GM12878 (cell line): ENCODE measurements at places on chromosomes 1 and 21.

DNA sequence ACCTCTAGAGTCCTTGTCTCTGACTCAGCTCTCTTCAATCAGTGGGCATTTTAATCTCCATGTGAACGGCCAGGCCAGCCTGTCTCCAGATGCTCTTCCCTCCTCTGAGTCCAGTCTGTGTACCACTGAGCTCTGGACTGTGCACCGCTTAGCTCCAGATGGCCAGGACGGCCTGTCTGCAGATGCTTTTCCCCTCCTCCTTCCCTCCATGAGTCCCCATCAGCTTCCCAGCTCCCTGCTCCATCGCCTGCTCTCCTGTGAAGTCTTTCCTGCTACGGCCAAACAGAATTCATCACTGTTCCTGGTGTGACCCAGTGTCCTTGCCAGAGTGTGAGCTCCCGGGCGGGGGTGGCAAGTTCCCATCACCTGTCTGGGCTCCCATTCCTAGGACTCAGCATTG is 42.0 kb downstream of the STUM start:
- no peaks in the 10 kb centered on the region for H3K36me3 ChIP-seq
- H3K27ac ChIP-seq: no peak overlapping the region
- no peak for DNase-seq
- H3K4me3 ChIP-seq: no peak overlapping the region
- no peaks in the 10 kb centered on the region for H3K4me1 ChIP-seq

GRCh38 chr1:3654549-3655281 is 2.4 kb downstream of the TP73 start:
- H3K36me3 ChIP-seq: peaks cover 2% of the 10 kb centered on the region
- H3K4me1 ChIP-seq: peaks cover 42% of the 10 kb centered on the region
- no peak for DNase-seq
- peak overlapping the region; percentile 93 for H3K27ac ChIP-seq

DNA sequence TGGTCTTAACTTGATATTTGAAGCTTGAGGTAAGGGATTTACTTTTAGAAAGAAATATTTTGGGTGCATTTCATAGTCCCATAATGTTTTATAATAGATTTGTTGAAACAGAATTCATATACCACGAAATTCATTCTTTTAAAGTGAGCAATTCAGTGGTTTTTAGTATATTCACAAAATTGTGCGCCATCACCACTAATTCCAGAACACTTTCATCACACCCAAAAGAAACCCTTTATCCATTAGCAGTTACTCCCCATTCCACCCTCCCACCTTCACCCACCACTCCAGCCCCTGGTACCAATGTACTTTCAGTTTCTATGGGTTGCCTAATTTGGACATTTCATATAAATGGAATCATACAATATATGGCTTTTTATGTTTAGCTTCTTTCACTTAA is 38.9 kb upstream of the DMRTB1 start:
- H3K4me1 ChIP-seq: no peaks in the 10 kb centered on the region
- H3K4me3 ChIP-seq: no peak overlapping the region
- H3K36me3 ChIP-seq: no peaks in the 10 kb centered on the region
- no peaks in the 10 kb centered on the region for H3K27me3 ChIP-seq

DNA sequence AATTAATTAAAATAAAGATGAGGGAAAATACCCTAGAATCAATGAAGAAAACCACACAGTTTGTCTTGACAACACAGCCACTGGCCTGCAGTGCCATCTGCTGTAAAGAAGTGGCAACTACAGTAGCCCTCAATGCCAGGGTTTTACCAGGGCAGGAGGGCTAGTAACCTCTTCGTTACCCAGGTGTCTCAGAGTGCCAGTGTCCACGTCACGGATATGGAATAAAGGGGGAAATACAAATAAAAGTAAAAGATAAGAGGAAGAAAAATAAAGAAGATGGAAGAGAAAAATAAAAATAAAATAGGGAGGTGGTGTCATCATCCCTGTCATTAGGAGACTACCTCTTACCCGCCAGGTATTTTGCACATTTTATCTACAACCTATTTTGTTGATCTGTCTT is 14.2 kb upstream of the SLC44A3 start:
- H3K27ac ChIP-seq: no peak overlapping the region
- H3K4me1 ChIP-seq: no peaks in the 10 kb centered on the region
- no peak overlapping the region for H3K4me3 ChIP-seq
- H3K36me3 ChIP-seq: no peaks in the 10 kb centered on the region
- DNase-seq: no peak

DNA sequence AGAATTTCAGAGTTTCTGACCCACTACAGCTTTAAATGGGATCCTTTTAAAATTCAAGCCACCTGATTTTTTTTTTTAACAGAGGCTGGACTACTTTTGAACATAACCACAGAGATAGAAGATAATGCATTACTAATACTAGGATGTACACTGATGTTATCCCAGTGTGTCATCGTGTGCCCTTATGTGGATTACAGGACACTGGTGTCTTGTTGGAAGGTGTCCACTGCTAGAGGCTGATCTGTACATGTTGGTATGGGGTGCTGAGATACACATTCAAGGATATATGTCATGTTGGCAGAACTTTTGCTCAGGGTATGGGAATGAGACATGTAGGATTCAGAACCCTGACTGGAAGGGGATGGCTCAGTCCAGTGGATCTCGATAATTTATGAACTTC is 56.3 kb downstream of the INAVA start:
- H3K4me3 ChIP-seq: no peak overlapping the region
- H3K27me3 ChIP-seq: no peaks in the 10 kb centered on the region
- no peaks in the 10 kb centered on the region for H3K4me1 ChIP-seq
- H3K27ac ChIP-seq: no peak overlapping the region
- no peaks in the 10 kb centered on the region for H3K36me3 ChIP-seq
- no peak for DNase-seq

- H3K27ac ChIP-seq: no peak overlapping the region
- no peaks in the 10 kb centered on the region for H3K27me3 ChIP-seq
- no peak for DNase-seq
- no peaks in the 10 kb centered on the region for H3K4me1 ChIP-seq
- no peaks in the 10 kb centered on the region for H3K36me3 ChIP-seq
Observed at GRCh38 chr1:173708787-173709186, 6.0 kb upstream of the KLHL20 start.

DNA sequence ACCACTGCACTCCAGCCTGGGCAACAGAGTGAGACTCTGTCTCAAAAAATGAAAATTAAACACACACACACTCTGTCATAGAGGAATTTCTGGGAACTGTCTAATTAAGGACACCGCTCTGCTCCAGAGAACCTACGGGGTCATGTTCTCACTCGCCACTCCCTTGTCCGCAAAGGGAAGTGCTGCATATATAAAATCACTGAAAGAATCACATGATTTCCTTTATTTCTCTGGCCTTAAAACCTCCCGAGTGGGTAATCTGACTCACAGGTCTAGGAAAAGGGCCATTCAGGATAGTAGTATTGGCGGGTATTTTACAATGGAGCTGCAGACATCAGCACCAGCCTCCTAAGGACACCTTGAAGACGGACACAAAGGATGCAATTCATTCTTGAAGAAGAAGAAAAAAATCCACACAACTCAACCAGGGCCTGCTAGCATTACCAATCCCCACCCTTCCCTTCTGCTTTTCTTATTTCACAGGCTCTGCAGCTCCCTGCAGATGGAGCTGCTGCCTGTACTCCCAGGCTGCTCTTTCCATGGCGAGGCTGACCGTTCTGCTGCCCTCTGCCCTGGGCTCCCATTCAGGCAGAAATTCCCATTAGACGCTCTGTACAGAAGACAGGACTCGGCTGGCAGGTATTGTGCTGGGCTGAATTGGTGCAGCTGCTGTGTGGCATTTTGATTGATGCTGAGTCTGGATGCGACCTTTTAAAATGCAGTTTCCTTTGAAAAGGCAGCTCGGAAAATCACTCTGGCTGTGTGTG is 53.3 kb upstream of the FAM89A start:
- H3K36me3 ChIP-seq: no peaks in the 10 kb centered on the region
- no peak for DNase-seq
- H3K27ac ChIP-seq: no peak overlapping the region
- H3K4me3 ChIP-seq: no peak overlapping the region

- H3K4me3 ChIP-seq: peak within 1 kb of the TSS; percentile 67
- peaks cover 12% of the 10 kb centered on the region for H3K4me1 ChIP-seq
- DNase-seq: no peak
- H3K27me3 ChIP-seq: no peaks in the 10 kb centered on the region
- no peak within 1 kb of the TSS; the same call in 1 of the 2 replicates for H3K27ac ChIP-seq
- no peaks in the 10 kb centered on the region for H3K36me3 ChIP-seq
Observed at GRCh38 chr1:153535242-153536011, at the start of gene S100A6. Gene S100A6 (minus strand): TSS chr1:153535991. CDS start chr1:153535339, 652 bp downstream.

DNA sequence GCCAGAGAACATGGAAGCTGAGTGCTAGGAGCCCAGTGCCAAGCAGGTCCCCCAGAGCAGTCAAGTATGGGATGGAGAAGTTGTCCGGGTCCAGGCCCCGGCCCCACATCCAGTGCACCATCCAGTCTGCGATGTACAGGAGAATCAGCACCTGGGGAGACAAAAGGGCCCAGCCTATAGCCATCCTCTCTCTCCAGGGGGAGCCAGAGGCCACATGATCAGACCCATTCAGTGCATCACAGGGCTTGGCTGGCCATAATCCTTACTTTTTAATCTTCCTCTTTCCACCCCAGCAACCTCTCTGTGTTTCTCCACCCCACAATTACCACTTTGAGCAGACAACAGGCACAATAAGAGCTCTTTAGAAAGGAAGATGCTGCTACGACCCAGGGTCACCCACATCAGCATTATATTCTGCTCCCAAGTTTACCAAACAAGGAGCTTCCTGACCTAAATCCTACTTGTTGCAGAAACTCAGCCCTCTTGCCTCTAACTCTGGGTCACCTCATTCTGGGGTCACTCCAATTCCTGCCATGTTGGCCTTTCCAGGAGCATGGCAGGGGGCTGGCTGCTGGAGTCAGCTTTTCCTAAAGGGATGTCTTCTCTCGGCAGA is 16.4 kb upstream of the RAB29 start:
- no peak overlapping the region for H3K27ac ChIP-seq
- H3K4me3 ChIP-seq: no peak overlapping the region
- no peaks in the 10 kb centered on the region; the same call in 1 of the 2 replicates for H3K27me3 ChIP-seq
- H3K36me3 ChIP-seq: no peaks in the 10 kb centered on the region
- no peak for DNase-seq

GRCh38 chr21:44847261-44848056 is 26.0 kb downstream of the PTTG1IP start:
- no peaks in the 10 kb centered on the region; the same call in 1 of the 2 replicates for H3K27me3 ChIP-seq
- H3K36me3 ChIP-seq: no peaks in the 10 kb centered on the region
- no peak overlapping the region for H3K27ac ChIP-seq
- H3K4me3 ChIP-seq: no peak overlapping the region
- no peaks in the 10 kb centered on the region; the same call in 1 of the 2 replicates for H3K4me1 ChIP-seq

DNA sequence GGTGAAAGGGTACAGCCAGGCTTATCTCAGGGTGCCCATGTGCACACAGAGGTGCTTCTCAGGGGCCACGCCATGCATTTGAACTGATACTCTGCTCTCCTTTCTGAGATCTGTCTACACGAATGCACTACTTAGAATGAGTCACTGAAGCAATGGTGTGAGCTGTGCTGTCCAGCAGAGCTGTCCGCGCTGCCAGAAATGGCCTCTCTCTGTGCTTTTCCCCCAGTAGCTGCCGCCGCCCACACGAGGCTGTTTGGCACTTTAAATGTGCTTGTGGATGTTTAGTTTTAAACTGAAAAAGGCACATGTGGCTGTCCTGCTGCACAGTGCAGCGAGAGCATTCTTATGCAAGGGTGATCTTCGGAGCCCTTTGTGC is 87.1 kb upstream of the COL6A1 start:
- H3K27ac ChIP-seq: no peak overlapping the region
- no peak overlapping the region for H3K4me3 ChIP-seq
- no peaks in the 10 kb centered on the region for H3K4me1 ChIP-seq
- no peaks in the 10 kb centered on the region for H3K36me3 ChIP-seq

- H3K36me3 ChIP-seq: no peaks in the 10 kb centered on the region
- H3K4me3 ChIP-seq: no peak overlapping the region
- H3K27ac ChIP-seq: no peak overlapping the region
- DNase-seq: no peak
- H3K4me1 ChIP-seq: no peaks in the 10 kb centered on the region
Observed at GRCh38 chr1:226494092-226494609, 54.4 kb upstream of the STUM start.

DNA sequence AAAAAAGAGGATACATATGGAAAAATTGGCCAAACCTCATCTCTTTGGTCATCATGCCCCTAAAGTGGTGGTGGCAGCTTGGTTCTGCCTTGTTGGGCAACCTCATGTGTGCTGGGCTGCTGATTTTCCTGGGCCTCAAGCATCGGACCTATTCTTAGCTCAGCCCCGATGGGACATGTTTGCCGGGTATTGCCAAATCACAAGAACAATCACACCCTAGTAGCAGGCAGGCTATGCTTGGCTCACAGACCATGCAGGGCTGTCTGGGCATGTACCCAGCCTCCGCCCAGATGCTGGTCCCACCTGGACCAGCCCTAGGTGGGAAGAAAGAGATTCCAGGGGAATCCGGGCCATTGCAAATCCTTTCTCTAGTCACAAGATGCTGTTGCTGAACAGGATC is 189.4 kb upstream of the FGGY start:
- DNase-seq: no peak
- H3K27ac ChIP-seq: no peak overlapping the region
- H3K4me1 ChIP-seq: no peaks in the 10 kb centered on the region

DNA sequence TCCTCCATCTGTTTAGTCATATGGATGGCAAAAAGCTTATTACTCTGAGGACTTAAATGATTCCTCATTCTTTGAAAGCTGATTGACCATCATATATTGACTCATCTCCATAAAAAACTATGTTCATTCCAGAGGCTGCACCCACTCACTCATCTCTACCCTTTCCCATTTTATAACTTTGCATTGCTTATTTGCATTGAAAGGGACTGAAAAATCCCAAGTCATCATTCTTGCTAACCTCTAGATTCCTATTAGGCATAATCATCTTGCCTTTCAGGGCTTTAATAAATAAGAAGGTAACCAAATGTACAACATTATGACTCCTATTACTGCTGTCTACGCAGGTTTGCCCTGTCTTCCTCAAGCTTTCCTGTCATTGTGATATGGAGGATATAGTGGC is 1180.3 kb upstream of the B3GALT2 start:
- no peak overlapping the region for H3K4me3 ChIP-seq
- H3K27me3 ChIP-seq: no peaks in the 10 kb centered on the region
- no peaks in the 10 kb centered on the region for H3K36me3 ChIP-seq

- no peaks in the 10 kb centered on the region for H3K27me3 ChIP-seq
- no peak for DNase-seq
- H3K4me3 ChIP-seq: no peak overlapping the region
- no peak overlapping the region for H3K27ac ChIP-seq
Observed at GRCh38 chr1:171973421-171973820, 132.1 kb downstream of the DNM3 start.

DNA sequence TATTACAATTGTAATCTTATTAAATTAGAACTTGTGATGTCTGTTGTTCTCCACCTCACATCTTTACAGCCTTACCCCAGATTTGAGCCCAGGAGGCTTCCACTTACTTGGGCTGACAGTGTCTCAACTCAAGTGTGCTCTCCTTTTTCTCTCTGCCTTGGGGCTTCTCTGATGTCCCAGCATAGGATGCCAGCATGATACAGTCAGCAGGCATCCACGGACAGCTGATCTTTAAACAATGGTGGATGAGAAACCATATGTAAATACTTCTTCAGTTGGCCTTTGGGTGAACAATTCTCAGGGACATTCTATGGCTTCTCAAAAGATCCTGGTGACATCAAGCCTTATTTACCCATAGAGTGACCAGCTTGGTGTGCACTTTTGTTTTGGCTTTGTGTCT is 107.6 kb upstream of the GORAB start:
- H3K4me1 ChIP-seq: no peaks in the 10 kb centered on the region
- no peak for DNase-seq
- no peaks in the 10 kb centered on the region for H3K36me3 ChIP-seq
- no peak overlapping the region for H3K27ac ChIP-seq
- 0 out of 2 replicates have a peak, but pooled peaks cover 3% of the 10 kb centered on the region for H3K27me3 ChIP-seq
